Activated effector memory CD4-positive, alpha-beta T cell treated with Interleukin-2 at 50 U/mL for 16 hours (primary cell): ENCODE measurements at places on chromosomes 16 and 17.

DNA sequence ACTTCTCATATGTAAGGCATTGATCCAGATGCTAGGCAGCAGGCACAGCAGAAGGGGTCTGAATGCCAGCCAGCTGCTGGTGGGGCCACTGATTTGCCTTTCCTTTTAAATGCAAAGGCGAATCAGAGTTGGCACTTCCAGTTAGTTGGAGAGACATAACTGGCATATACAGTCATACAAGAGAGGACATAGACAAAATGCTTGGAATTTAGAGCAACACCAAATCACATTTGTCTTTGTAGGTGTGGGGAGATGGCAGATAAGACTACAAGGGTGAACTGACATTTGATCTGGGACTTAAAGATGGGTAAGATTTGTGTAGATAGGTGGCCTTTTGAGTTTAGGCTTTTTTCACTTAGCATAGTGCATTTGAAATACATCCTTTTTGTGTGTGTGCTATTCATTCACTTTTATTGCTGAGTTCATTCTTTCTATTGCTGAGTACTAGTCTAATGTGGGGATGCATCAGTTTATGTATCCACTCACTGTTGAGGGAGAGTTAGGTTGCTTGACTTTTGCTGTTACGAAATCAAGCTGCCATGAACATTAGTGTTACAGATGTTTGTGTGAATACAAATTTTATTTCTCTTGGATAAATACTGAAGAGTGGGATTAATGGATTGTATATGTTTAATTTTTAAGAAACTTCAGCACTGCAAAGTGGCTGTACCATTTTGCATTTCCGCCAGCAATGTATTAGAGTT is 74.1 kb downstream of the SPECC1 start:
- DNase-seq: no peak

GRCh38 chr17:42833767-42834422 is 698 bp downstream of the PSME3 start:
- no peak for DNase-seq

GRCh38 chr16:2019921-2020831 is 591 bp downstream of the NPW start:
- no peak for DNase-seq

DNA sequence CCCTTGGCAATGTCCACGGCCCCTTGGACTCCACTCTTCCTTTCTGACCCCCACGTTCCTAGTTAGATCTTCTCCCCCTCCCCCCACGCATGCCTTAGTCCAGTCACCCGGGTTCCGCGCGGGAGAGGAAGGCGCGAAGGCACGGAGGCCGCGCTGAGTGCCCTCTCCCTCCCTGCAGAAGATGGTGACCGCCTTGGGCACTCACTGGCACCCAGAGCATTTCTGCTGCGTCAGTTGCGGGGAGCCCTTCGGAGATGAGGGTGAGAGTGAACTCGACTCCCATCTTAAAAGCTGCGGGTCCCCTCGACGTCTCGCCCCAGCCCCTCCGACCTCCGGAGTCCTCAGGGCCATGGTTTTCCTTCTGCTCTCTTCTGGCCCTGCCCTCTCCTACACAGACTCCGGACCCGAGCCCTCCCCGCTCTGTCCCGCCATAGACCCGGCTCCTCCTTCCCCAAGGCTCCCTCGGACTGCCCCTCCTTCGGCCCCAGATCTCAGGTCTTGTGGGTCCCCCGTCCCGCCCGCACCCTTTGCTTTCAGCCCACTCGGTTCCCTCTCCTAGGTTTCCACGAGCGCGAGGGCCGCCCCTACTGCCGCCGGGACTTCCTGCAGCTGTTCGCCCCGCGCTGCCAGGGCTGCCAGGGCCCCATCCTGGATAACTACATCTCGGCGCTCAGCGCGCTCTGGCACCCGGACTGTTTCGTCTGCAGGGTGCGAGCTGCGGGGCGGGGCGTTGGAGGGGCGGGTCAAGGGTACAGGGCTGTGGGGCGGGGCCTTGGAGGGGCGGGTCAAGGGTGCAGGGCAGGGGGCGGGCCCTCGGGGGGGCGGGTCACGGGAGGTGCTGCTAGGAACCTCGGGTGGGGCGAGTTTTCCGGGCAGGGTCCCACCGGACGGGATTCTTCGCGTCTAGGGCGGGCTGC is 4.6 kb downstream of the TGFB1I1 start:
- DNase-seq: peak; percentile 82

- no peak for DNase-seq
Observed at GRCh38 chr16:8530752-8531384, 59.4 kb downstream of the TMEM114 start.

DNA sequence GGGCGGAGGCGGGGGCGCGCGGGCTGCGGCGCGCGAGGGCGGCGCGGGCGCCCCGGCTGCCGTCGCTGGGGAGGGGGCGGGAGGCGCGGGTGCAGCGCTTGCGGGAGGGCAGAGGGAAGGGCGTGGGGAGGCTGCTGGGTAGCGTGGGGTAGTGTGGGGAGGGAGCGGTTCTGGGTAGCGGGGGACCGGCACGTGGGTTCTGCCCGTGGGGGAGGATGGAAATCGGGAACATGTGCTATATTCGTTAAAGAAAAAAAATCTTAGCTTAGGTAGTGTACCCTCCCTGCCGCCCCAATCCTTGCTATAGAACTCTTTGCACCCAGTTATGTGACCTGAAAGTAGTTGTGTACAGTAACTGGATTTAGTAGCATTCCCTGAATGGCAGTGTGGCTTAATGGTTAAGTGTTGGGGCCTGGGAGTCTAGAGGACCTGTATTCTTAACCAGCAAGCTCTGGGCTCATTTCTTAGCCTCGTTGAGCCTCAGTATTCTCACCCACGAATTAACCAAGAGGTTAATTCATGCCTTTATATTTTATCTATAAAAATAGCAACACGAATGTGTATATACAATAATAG is 646 bp downstream of the RABEP1 start:
- no peak for DNase-seq

DNA sequence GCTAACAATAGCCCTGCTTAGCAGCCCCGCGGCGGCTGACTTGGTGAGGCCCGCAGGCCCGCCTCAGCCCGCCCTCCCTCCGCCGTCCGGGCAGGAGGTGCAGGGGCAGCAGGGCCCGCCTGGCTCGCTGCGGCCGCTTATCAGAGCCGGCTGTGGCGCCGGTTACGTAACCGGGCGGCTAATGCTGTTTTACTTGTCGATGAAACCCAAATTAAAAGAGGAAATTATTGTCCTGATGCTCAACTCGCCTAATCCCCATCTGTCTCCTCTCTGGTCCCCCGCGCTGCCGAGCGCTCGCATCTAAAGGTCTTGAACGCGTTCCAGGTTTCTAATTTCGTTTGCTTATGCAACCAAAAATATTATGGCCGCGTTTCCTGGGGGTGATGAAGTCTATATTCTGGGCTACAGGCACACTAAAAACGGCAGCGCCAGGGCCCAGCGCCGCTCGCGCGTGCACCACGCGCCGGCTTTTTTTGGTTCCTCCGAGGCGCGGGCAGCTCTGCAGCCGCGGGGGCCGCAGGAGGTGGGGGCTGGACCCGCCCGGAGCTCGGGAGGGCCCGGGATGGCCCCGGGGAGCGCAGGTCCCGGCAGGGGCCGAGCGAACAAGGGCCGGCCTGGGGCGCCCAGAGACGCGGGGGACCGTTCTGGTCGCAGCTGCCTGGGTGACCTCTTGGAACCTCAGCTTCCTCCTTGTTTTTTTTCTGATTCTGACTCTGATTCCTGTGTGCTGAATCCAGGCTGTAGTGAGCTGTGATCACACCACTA is 65.2 kb upstream of the TOB1 start:
- DNase-seq: peak; percentile 35

DNA sequence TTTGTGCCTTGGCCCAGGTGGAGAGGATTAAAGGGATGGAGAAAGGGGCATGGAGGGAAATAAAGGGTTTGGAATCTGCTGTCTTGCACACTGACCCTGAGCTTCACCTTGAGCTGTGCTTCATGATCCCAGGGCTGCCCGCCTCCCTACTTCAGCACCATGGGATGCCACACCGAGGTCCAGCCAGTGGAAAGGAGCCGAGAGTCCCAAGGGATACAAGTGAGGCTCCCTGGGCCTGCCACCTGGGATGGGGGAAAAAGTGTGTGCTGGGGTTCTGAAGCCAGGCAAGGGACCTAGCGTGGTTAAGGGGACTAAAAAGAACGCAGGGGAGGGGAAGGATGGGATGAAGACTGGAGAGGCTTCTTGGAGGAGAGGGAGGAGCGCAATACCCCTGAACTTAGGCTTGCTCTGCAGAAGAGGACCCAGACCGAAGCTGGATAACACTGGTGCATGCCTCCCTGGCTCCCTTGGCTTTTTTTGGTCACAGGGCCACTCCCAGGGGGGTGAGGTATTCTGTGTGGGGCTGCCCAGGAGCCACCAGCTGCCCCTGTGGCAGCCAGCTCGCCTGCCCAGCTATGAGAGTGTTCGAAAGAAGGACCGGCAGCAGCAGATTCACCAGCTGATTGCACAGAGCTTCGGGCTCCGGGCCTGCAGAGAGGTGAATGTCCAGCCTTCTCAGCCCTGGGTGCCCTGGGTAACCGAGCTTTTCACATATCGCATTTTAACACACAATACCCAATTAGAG is 7.2 kb downstream of the MRPL27 start:
- DNase-seq: no peak

GRCh38 chr16:82063456-82064082 is 28.5 kb downstream of the HSD17B2 start:
- no peak for DNase-seq

- peak; percentile 75 for DNase-seq
Observed at GRCh38 chr17:78186692-78187595, at the start of the genes AFMID and TK1. Gene AFMID (plus strand): TSS chr17:78187362. CDS start chr17:78187371, 9 bp downstream. Gene TK1 (minus strand): TSS chr17:78187052. CDS start chr17:78186994, 58 bp downstream.

- no peak for DNase-seq
Observed at GRCh38 chr16:30041841-30042240, 10.8 kb upstream of the TLCD3B start.

DNA sequence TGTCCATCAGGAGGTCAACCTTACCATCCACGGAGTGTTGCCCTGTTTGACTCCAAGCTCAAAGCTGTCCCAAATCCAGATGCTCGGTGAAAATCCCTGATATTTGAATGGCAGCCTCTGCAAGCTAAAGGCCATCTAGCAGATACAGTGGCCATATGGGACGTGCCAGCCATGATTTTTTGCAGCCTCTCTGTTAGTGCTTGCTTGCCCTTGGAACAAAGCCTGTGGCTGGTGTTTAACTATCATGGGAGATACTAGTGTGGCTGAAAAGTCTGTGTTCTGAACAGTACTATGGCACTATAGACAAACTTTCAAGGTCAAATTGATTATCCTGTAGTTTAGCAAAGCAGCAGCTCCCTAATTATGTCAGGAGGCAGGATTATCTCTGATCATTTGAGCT is 214.3 kb downstream of the CDH13 start:
- no peak for DNase-seq

GRCh38 chr16:67654403-67654911 is 5.6 kb downstream of the ACD start:
- DNase-seq: no peak

GRCh38 chr16:9256196-9256595 is 164.8 kb downstream of the HAPSTR1 start:
- no peak for DNase-seq

DNA sequence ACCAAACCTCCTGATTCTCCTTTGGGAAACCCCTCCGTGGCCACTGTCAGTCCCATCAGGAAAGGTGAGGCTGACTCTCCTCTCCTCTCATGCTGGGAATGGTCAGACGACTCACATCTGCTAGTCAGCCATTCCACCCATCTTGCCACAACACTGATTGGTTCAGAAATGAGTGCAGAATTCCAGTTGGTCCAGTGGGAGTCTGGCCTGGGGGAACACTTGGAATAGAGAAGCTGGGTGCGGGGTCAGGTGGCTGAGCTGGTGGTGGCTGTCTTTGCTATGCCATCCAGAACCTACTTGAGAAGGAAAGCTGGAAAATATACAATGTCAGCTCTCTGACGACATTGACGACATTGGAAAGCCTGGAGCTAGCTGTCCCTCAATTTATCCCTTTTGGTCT is 23.6 kb upstream of the PLLP start:
- no peak for DNase-seq

- DNase-seq: peak; percentile 80
Observed at GRCh38 chr16:29807426-29808218, 1.3 kb downstream of the MAZ start.

DNA sequence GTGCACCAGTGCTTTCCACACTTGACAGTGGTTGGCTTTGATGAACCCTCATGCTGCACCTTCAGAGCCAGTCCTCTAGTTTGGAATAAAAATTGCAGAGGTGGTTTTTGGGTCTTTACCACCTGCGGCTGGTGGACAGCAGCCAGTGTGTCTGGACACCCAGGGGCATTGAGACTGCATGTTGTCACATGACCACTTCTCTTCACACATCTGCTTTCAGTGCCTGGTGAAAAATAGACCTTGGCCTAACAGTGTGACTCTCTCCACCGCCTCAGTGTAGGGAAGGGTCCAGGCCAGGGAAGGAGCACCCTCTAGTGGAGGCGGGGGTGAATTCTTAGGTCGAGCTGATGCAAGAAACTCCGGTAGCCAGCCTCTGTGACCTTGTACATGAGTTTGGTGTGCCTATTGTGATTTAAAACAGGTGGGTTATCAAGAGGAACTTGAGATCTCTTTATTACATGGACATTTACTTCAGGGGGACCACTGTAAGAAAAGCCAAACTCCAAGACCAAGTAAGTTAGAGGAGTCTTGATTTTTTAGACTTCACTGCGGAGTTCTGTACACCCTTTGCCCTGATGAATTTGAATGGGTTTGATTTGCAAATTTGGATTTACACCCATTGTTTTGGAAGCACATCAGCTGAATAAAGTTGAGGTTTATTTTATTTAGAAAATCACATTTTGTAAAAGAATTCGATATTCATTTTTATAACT is 17.9 kb downstream of the GOSR2 start:
- peak; percentile 38 for DNase-seq

DNA sequence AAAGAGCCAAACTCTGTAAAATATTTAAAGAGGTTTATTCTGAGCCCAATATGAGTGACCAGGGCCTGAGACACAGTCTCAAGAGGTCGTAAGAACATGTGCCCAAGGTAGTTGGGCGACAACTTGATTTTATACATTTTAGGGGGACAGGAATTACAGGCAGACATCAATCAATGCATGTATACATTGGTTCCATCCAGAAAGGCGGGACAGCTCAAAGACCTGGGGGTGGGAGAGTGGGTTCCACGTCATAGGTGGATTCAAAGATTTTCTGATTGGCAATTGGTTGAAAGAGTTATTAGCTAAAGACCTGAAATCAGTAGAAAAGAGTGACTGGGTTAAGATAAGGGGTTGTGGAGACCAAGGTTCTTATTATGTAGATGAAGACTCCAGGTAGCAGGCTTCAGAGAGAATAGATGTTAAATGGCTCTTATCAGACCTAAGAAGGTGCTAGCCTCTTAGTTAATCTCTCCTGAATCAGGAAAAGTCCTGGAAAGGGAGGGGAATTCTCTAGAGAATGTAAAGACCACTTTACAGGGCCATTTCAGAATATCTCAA is 32.4 kb downstream of the HSBP1 start:
- DNase-seq: no peak

GRCh38 chr17:50798424-50799288 is 31.3 kb upstream of the ANKRD40CL start:
- no peak for DNase-seq
